ENCODE measurements at places on chromosomes 7 and 10.

GRCh38 chr10:131638880-131639278 lies 261.9 kb upstream of the PPP2R2D start:
- no peak for DNase-seq

GRCh38 chr7:26592011-26592410 lies 272.4 kb downstream of the SKAP2 start:
- no peak for DNase-seq

DNA sequence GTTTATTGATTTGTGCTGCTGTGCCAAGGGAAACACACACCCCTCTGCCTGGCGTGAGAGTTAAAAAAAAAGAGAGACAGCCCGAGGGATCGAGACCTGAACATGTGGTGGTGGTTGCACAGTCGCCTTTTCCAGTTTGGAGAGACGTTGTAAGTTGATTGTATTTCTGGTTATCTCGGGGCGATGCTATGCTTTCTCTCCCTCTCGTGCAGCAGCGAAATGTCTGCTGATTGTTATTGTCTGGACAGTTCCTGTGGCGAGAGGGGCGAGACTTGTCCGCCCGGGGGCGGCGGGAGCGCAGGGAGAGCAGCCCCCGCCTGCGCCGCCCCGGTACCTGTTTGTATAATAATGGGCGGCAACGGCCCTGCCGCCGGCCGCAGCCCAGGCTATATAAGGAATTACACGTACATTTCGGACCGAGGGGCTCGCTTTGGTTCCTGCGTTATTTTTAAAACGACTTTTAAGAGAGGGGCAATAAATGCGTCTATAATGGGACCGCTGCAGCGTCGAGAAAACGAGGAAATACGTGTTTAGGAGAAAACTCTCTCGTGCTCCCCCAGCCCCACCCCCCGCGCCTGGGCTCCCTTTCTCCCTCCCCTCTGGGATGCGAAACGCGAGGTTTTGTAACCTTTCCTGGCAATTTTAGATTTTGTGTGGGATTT lies 1.7 kb downstream of the ZEB1 start:
- peak; percentile 22 for DNase-seq

DNA sequence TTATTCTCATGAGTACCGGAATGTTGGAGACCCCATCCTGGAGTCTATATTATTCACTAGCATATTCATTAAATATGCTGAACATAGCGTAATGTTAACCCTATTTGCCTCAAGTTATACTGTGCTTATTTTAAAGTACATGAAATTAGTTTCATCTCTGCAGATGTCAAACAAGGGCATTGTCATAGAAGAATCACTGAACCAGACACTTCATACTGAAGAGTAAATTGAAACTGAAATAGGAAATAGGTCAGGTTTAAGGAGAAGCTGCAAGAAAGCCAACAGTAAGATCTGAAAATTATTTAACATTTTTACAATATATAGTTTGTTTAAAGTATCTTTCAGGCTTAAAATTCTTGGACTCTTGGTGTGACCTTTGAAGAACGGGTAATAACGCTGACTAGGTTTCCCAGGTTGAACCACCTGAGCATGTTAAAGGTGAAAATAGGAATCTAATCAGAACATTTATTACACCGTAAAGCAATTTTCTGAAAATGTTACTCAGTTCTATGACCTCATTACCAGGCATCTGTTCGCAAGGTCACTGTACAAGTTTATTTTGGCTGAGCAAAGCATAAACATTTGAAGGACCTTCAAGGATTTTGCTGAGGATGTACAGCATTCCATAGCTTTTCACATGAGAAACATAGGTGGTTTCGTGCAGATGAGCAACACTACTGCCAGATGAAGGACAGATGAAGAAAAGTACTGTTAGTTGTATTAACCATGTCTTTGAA lies 82.7 kb downstream of the REEP3 start:
- DNase-seq: no peak

GRCh38 chr7:151124481-151124880 lies 38.2 kb downstream of the AGAP3 start:
- DNase-seq: no peak

DNA sequence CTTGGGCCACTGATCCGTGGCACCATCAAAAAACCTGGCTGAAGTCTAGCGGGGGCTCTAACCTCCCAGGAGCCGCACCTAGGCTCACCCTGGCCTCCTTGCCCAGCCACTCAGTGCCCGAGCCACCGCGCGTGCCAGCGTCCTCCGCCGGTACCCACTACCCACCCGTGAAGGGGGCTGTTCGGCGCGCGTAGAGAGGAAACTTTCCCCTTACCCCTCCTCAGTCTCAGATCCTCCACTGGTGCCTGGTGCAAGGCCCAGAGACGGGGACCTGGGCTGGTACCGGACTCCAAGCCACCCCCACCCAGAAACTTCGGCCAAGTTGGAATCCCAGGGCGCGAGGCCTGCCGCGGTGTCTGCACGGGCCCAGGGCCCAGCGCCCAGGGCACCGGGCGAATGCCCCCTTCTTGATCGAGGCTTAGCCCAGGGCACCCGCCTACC lies 3.5 kb upstream of the EBF3 start:
- DNase-seq: no peak

GRCh38 chr10:32056136-32057035 lies at the start of gene KIF5B:
TSS of gene KIF5B (minus strand) at chr10:32056425. CDS start at chr10:32055973, 452 bp downstream.
- DNase-seq: peak; percentile 96

DNA sequence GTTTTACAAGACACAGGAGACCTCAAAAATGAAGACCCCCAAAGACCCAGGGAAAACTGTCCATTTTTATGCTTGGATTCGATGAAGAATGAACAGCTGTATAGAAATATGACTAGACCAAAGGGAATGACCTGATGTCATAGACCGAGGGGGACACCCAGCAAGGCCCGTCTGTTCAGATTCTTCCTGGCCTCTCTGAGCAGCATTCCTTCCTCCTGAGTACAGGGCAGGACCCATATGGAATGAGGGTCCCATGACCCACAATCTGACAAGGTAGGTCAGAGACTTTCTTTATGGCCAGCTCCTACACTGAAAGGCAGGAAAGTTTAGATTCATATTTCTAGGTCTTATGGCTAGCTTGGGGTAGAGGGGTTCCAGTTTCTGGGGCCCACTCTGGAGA lies 356.0 kb downstream of the GATA3 start:
- no peak for DNase-seq
